ENCODE measurements at places on chromosomes 2 and 18.
A peak's percentile ranks its signal among the peaks of the same experiment; 100 is the strongest.

GRCh38 chr2:217023611-217024010 lies 163.7 kb upstream of the TNP1 start:
- no peak for DNase-seq

- DNase-seq = no peak
These were observed 95.7 kb downstream of the FAM161A start for GRCh38 chr2:61758159-61758558.

DNA sequence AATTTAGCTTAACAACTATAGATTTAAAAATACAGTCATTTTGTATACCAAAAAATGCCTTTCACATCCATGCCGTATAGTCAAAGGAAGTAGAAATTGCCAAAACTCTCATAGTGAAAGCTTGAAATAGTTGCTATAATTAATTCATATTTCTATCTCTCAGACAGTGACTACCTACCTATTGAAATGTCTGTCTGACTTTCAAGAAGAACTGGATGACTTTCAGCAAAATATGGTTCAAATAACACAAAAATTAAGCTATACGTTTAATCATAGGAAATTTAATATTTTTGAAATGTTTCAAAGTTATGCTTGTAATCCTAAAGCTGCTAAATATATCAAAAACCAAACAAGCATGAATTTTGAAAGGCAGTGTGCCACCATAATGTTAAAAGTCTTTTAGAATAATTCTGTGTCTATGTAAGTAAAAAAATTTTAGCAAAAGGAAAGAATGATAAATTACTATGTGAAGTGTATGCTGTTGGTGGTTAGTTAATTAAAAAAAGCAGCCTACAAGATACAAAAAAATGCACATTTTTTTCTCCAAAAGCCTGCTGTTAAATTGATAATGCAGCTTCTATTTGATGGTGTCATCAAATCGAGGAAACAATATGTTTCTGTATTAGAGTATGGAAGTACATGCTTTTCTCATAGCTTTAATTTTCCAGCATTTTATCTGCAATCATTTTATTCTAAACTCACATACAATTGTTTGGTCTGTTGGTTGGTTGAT lies 57.7 kb upstream of the ST6GAL2 start:
- no peak for DNase-seq

DNA sequence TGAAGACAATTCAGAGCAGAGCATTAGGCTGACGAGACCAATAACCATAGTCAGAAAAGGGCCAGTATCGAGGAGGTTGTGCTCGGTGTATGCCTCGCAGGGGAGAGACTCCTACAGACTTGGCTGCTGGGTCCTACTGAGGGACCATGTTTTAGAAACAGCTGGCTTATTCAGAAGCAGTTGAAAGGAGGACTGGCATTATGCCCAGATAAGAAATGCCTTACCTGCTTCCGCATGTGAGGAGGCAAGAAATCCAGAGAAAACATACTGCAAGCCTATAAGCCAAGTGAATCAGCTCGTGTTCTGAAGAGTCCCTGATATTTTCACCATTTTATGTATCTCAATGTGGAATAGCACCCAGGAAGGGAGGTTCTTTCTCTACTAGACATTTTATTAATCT lies 434.7 kb downstream of the GRB14 start:
- DNase-seq = no peak

- no peak for DNase-seq
These were observed 48.2 kb downstream of the FLACC1 start for GRCh38 chr2:201308914-201309313.

- DNase-seq = no peak
These were observed 4.6 kb downstream of the TXNL4A start for GRCh38 chr18:79983793-79984192.

GRCh38 chr18:6951336-6952090 lies 166.1 kb downstream of the LAMA1 start:
- no peak for DNase-seq

DNA sequence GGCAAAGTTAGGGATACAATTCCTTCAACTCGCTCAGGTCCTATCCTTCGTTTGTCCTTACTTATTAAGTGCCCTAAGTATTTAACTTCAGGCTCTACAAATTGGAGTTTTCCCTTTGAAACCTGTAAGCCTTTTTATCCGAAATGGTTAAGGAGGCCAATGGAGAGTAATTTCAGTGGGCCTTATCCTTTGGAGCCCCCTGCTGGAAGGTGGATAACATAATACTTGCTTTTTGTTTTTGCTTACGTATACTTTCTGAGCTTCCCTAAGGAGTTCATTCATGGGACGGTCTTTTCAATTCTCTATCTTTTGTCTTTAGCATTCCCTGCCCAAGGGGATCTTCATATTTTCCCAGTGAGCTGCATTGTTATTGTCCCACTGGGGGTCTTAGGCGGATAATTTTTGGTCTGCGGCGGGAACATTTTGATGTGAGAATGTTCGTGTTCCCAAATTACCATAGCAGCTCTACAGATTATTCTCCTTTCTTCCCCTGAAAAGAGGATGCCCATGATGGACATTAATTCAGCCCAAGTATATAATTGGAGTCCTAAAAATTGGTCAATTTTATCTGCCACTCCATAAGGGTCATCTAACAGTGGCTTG lies 34.4 kb upstream of the TRAPPC8 start:
- peak; percentile 51 for DNase-seq

All from activated CD4-positive, alpha-beta T cell treated with anti-CD3 and anti-CD28 coated beads, Interleukin-2, amount 10 ng/mL, durations not matched to agents 7 days and 5 days (primary cell).